ENCODE measurements at places on chromosomes 12 and 14.
A peak's percentile ranks its signal among the peaks of the same experiment; 100 is the strongest.

GRCh38 chr12:76318773-76319594, 29.2 kb downstream of the BBS10 start:
- DNase-seq, result no peak

DNA sequence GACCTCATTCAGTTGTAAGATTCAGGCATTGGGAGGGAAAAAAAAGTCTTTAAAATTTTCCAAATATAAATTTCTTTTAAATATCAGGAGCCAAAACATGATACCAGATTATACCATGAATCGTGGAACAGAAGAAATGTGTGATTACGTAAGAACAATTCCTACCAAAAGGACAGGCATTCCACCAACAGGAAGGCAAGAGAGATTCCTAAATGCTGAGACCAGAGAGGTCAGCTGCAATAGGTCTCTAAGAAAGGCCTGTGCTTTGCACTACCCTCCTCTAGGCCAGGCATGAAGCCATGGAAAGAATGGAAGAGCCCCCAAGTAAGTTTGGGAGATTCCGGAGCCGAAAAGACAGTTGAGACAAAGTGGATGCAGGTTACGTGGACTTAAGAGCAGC, 83.7 kb downstream of the PTGER2 start:
- no peak for DNase-seq

DNA sequence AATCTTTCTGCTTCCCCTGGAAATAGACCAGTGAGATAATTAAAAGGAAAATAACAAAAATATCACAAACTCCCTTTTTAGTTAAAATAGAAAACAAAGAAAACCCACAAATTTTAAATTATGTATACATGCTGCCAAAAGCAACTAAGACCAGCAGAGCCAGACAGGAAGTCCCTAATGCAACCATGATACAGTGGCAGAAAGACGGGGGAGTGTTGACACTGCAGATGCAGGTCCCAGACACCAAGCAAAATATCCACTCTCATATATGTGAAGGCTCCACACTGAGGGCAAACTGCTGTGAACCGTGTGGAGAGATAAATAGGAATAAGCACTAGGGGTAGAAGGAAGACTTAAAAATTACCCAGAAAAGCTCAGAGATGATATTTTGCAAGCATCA, 401.0 kb downstream of the BTG1 start:
- no peak for DNase-seq

DNA sequence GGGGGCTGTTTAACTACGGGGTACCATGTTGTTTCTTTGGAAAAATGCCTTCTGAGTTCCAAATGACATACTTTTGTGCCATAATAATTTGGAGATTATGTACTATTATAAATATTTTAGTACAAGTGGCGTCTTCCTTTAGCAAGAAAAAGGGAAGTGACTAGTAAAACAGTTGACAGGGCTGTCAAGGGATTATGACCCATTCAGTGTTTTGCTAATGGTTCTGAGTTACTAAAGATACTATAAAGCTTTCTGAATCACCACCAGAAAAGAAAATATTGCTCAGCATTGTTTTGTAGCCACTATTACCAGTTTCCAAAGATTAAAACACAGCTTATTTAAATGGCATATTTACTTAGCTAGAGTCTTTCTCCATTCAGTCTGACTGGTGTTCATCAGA, 334.9 kb downstream of the SNAPC1 start:
- DNase-seq, result no peak

GRCh38 chr14:24098229-24098926, 4.3 kb downstream of the PCK2 start:
- DNase-seq, result no peak

DNA sequence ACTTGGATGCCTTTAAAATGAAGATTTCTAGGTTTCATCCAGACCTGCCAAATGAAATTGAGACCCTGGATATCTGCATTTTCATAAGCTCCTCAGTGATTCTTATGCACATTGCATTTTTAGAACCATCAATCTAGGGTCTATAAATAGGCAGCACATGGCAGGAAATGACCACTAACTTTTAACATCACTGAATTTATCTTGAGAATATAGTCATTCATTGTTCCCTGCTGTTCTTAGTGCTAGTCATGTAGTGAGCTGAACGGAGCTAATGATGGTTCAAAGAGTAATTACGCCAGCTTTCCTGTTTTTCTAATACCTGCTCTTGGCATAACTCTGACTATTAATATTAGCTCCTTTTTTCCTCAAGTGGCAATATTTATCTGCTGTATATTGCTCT, 91.6 kb downstream of the TPH2 start:
- peak; percentile 69 for DNase-seq

- DNase-seq, result no peak
Measured at GRCh38 chr14:89907655-89908054, 46.9 kb downstream of the EFCAB11 start.

DNA sequence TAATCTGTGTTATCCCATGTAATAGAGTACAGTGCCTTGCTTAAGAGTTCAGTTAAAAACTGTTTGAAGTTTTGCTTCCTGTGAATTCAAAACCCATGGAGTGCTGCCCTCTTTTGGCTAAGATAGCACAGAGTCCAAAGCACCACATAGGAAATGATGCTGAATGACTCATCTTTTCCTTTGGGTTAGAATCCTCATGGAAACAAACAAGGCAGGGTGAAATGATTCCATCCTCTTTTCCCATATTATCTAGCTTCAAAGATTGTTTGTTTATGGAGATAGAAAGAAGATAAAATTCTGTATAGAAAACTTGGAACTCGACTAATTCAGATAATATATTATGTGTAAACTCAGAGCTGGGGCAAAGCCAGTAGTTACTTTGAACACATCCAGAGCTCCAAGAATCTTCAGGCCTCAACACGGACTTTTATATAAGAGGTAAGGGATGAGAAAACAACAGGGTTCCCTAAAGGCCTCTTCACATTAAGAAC, 87.4 kb downstream of the OTOGL start:
- peak; percentile 84 for DNase-seq

- DNase-seq, result no peak
Measured at GRCh38 chr12:104855599-104855998, 102.5 kb downstream of the SLC41A2 start.

- DNase-seq, result no peak
Measured at GRCh38 chr14:59217011-59217410, 28.5 kb downstream of the DAAM1 start.

GRCh38 chr12:52369809-52370208, 2.5 kb upstream of the KRT85 start:
- no peak for DNase-seq

All from COLO829 (cell line).